ENCODE measurements at places on chromosomes 2 and 18.

DNA sequence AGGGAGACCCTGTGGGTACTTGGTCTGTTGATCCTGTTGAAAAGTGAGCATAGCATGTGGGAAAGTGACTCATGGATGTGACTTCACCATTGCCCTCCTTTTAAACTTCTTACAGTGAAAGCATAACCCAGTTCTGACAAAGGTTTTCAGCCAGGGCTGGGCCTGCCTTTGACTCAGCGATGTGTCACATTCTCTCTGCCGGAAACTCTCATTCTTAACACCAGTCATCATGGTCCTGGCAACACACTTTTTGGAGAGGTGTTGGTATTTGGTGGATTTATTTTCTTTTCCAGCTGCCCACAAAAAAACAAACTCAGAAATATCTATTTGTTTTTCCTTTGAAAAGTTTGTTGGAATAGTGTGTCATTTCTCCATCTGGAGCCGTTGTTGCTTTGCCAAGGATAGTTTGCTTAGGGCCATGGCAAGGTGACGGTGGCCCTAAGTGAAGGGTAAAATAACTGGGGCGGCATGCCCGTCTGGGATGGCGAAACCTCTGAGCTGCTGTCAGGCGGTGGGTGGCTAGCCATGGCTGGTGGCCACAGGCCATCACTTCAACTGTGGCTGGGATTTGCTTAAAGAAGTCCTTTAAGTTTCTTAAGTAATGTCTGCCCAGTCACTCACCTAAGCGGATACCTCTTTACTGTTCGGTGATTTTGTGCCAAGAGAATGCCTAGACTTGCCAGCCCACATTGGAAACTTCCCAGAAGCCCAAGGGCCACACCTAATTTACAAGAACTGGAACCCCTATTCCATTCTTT lies 123.3 kb downstream of the LTBP1 start:
- peak; percentile 97 for DNase-seq

DNA sequence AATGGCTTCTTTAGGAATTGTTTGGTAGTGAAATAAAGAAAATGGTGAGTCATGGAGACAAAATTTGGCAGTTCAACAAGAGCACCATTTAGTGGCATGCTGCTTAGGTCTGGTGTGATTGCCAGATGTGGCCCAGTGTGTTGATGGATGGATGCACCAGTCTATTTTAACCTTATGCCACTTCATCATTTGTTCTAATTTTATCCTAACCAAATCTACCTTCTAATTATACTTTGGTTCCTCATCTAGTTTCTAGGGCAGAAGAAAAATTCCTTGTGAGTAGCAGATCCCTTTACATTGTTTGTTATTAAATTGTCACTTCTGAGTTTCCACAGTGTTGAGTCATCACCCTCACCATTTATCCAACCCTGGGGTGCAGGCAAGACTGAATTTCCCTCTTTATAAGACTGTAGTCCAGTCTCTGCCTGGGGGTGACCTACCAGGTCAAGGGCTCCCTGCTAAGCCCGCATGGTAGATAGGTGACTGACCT lies 32.5 kb downstream of the NABP1 start:
- DNase-seq = no peak

GRCh38 chr2:138707392-138708074 lies 72.7 kb downstream of the NXPH2 start:
- peak; percentile 32 for DNase-seq

DNA sequence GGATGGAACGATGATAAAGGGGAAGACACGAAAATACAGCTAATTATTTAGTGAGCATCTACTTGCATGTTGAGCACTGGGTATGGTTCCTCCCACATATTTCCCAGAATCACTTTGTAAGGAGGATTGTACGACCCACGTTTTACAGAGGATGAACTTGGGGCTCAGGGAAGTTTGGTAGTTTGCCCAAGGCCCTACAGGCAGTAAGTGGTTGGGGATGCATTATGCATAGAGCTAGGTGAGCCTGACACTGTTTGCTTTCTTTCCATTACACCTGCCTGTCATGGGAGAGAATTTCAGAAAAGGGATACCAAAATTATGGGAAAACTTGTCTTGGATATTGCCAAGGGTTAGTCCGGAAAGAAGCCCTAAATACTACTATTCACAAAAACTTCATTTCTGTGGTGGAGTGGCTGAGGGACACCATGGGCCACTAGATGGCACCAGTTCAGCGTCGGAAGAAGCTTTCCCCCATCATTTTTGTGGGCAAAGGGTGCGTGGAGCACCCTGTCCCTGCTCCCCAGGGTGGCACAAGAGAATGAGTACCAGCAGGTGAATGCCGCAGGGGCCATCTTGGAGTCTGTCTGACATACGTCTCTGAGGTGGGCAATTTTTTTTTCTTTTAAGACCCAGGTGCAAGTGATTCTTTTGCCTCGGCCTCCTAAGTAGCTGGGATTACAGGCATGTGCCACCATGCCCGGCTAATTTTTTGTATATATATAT lies 23.5 kb upstream of the C18orf32 start:
- no peak for DNase-seq

DNA sequence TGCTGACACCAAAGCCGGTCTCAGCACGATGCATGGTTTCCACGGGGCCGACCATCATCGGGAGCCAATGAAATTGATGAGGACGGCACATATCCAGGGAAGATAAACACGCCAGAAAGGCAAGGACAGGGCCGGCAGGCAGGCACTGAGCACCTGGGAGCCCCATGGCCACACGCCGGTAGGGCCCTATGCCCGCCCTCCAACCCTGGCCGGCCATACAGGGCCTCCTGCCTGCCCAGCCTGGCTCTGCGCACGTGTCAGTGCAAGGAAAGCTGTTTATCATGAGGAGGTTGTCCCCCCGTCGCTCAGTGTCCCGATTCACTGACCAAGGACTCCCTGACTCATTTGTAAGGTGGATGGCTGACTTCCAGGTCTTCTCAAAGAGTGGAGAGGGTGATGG lies 237.5 kb downstream of the GLI2 start:
- DNase-seq = no peak

GRCh38 chr2:38561691-38562090 lies 41.0 kb downstream of the HNRNPLL start:
- DNase-seq = no peak

- DNase-seq = no peak
Measured at GRCh38 chr2:205386109-205386508, 296.2 kb upstream of the NRP2 start.

DNA sequence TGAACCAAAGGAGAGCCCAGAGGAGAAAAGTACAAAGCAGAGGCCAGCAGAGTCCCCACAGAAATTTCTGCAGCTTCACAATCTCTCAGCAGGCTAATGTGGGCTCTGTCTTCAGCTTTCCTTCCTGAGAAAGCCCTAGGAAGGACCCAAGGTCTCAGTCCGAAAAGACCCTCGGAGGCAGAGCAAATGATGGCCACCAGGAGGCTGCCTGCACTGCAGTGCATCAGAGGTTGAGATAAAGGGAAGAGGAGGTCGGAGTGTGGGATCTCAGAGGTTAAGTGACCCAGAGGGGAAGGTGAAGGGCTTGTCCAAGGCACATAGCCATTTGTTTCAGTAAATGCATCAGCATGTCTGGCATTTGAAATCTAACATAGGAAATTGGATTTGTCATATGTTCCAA lies 299.1 kb upstream of the SLC14A2 start:
- no peak for DNase-seq

- no peak for DNase-seq
Measured at GRCh38 chr2:219995991-219996765, 368.7 kb downstream of the SLC4A3 start.

Data from RCC 7860 (cell line).